Right renal cortex interstitium (tissue), 3 donors: ENCODE measurements at places on chromosomes 1 and 21. TPM values are rescaled to one million over a fixed set of nuclear protein-coding genes. Genes with fewer than 3 reads are reported as not detected.

GRCh38 chr1:200206340-200206739 lies 178.8 kb downstream of the NR5A2 start:
- no peak for DNase-seq

DNA sequence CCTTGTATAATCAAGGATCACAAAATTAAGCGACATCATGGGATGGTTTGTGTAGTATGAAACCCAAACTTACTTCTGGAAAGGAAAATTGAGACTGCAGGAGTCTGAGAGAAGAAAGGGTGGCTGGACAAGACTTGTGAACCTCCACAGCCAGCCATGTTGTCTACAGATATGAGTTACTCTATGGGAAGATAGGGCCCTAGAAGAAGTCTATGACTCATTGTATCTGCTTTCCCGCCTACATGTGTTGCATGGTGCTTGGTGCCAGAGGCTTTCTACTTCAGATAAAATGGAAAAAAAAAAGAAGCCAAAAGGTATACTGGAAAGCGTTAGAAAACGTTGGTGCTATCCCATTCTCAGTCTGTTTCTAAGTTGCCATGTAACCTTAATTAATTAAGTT lies 18.7 kb upstream of the OR6N2 start:
- no peak for DNase-seq

GRCh38 chr1:162700131-162700530 lies 67.9 kb downstream of the DDR2 start:
- no peak for DNase-seq

- DNase-seq, result no peak
These were observed 11.9 kb upstream of the PDE9A start for GRCh38 chr21:42641311-42642218.

DNA sequence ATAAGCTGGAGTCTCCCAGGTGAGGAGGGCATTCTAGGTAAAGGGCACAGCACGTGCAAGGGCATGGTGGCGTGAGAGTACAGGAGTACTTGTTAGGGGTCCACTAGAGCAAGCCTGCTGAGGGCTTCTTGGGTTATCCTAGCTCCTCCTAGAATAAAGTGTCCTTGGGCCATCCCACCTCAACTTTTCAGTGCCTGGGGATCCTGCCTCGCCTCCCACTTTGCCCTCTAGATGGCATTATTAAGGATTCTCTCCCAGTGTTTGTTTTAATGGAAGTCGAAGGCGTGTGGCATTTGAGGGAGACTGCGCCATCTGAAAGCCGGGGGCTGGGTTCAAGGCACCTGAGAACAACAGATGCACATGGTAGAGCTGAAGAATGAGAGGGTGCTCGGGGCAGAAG lies 74.5 kb upstream of the SELENON start:
- no peak for DNase-seq

- DNase-seq, result no peak
These were observed 185.8 kb downstream of the MRPL39 start for GRCh38 chr21:25421321-25422028.

GRCh38 chr1:184020328-184020727 lies 17.2 kb downstream of the COLGALT2 start:
- no peak for DNase-seq

DNA sequence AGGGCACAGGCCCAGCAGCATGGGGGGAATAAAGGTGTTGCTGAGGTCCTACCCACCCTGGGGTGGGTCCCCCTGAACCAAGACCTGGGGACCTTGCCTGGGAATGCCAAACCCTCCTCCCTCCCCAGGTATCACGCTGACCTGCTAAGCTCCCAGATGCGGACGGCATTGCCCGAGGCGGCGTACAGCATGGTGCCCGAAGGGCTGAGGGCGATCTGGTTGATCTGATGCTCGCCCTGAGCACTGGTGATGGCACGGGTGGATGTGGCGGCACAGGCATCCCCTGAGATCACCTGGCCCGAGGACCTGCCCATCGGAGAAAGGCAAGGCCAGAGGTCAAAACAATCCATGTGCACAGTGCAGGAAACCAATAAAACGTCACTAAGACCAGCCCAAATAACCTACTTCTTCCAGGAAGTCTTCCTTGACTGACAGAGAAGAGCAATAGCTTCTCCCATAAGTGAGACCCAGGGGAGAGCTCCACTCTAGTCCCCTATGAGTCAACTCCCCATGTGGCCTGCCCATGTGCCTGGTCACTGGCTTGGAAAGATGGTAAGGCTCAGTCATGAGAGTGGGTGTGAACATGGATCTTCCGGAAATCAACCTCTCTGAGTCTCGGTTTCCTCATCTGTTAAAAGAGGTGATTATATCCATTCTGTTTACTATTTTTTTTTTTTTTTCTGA lies 46.3 kb downstream of the KIF21B start:
- no peak for DNase-seq

- no peak for DNase-seq
These were observed at the start of gene STUM for GRCh38 chr1:226548256-226549093. STUM (plus strand) TSS chr1:226548764; CDS start chr1:226548905, 141 bp downstream.

DNA sequence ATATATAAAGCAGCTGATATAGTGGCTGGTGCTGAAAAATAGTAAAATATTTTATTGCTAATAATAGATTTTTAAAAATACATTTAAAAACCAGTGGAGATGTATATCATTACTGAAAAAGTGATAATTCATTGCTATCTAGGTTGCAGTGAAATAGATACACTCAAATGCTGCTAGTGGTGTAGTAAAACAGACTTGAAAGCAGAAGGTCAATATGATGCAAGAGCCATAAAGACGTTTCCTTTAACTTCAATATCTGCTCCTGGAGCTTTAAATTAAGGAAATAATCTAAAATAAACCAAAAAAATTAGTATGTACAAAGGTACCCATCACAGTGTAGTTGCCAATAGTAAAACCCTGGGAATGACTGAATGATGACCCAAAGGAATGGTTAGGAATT lies 26.2 kb downstream of the RHEX start:
- no peak for DNase-seq

GRCh38 chr1:160639652-160640051 lies 7.2 kb downstream of the SLAMF1 start:
- no peak for DNase-seq

DNA sequence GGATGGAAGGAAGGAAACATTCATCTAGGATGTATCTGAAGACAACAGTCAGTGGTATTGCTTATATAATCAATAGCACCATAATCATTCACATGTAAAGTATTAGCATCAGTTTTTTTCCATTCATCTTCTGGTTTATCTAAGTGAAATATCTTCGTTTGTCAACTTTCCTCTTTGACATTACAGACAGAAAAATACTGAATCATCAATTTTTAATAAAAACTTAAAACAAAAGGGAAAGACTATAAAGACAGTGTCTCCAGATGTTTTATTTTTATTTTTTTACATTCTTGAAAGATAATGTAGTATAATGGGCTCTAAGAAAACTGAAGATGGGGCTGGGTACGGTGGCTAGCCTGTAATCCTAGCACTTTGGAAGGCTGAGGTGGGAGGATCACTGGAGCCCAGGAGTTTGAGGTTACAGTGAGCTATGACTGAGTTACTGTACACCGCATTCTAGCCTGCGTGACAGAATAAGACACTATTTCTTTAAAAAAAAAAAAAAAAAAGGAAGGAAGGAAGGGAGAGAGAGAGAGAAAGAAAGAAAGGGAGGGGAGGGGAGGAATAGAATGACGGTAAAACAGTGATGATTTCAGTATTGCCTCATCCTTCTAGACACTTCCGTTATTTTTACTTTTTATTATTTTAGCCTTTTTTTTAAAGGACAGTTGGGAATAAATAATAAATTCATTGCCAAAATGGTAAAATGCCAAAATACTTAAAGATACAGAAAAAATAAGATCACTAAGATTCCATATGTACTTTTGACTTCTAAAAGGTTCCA lies 89.5 kb downstream of the NRIP1 start:
- DNase-seq, result no peak

DNA sequence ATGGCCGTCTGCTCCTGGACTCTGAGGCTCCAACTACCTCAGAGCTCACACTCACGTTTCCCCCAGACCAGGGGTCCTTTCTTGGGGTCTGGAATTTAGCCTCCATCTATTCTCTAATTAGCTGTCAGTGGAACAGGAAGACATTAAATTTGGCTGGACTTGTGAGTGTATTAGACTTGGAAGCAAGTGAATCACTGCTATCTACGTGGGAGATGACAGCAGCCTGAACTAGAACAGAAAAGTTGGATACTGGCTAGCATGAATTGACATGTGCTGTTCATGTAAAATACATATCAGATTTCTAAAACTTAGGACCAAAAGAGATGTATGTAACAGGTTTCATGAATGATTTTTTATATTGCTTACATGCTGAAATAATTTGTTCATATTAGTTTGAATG lies 28.0 kb downstream of the TAF5L start:
- DNase-seq, result no peak

DNA sequence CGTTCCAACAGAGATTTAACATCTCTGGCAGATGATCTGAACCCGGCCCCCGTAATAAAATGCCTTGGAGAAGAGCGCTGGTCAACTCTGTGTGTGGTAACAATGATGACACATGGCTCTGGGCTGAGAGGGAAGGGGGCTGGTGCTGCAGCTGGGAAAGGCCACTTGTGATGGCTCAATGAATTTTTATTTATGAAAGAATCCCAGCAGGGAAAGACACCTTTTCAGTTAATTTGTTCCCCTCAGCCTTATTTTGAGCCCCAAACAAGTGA lies 59.4 kb downstream of the SYT6 start:
- DNase-seq, result no peak

DNA sequence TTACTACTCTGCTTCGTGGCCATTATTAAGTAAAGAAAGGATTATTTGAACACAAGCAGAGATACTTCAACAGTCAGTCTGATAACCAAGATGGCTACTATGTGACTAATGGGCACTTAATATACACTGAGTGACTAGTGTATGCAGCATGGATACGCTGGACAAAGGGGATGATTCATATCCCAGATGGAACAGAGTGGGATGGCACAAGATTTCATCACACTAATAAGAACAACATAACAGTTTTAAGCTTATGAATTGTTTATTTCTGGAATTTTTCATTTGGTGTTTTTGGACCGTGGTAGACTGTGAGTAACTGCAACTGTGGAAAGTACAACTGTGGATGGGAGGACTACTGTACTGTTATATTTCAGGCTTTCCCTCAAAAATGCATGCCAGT lies 9.4 kb downstream of the ZCCHC17 start:
- DNase-seq, result no peak

DNA sequence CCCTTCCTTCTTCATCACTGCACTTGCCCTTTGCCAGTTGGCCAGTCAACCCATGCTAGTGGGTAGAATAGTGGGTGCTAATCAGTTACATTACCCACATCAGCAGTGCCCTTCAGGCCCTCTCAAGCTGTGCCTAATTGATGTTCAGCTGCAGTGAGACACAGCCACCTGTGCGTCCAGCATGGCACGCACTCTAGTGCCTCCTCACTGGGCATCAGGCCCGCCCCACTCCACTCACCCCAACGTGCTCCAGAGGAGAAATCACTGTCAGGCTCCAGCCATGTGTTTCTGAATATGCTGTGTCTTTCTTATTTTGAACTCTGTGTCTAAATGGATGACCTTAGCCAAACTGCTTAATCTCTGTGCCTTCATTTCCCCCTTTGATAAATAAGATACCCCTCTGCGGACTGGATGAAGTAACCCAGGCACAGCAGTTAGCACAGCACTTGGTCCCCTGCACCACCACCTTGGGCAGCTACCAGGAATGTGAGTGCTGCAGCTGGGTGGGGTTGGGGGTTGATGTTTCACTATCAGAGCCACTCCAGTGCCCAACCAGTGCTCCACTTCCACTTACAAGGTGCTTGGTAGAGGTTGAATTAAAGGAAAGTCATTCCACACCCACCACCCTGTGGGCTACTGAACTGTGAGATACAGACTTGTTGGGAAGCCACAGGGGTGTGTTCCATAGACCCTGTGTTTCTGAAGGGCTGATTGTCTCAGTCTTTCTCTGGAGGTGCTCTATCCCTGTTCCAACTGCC lies 8.9 kb upstream of the ADORA3 start:
- no peak for DNase-seq

DNA sequence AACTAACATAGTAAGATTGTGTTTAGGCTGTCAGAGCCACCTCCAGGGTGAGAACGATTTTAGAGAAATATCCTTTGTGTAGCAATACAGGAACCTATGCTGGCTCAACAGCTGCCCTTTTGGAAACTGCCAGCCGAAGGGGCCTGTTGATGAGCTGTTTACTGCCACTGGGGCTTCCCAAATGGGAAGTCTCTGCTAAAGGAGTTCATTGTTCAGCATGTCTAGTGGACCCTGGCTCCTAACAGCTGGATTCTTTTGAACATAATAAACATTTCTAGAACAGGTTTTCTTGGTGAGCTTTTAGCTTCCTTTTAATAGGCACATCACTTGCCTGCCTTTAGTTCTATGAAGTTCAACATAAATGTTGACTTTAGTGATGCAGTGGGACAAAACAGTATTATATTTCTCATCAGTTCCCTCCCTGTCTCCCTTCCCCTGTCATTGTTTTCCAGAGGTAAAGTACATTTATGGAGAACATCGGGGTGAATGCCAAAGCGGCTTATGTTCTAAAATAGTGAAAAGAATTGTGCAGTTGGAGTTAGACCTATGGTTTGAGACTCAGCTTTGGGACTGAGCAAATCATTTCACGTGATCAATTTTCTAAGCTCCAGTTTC lies 57.4 kb downstream of the UCK2 start:
- DNase-seq, result no peak

GRCh38 chr1:201468844-201469644 lies at the start of gene PHLDA3:
PHLDA3 (minus strand) TSS chr1:201469188; CDS start chr1:201468786, 402 bp downstream.
- DNase-seq, result no peak

DNA sequence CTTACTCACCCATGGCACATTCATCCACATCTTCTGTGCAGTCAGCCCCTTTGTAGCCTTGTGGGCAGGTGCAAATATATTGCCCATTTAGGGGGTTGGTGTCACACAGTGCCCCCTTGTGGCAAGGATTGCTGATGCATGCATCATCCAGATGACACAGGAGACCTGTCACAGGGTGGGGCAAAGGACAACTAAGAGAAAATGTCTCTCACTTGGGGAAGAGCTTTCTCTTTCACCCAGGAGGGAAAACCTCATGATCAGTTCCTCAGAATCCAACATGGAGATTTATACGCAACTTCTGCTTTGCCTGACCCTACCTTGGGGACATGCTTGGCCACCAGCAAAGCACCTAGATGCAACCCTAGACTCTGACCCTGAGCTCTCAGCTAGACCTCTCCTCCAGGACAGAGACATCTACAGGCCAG lies 71.8 kb upstream of the ADAM30 start:
- no peak for DNase-seq

DNA sequence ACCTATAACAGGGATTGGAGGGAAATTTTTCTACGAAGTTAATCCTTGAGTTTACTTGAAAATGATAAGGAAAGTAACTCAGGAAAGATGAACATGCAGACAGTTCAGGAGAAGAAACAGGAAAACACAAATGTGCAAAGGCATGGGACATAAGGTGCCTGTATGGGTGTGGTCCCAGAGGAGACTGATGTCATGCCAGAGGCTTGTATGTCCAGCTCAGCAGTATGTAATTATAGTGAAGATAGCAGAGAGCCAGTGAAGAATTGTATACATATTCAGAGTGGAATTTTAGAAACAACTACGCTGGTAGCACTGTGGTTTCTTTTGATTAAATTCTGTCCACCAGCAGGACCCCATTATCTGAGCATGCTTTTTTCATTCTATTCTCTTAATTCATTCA lies 179.5 kb downstream of the LRRC7 start:
- DNase-seq, result no peak

- DNase-seq, result no peak
These were observed 4.9 kb downstream of the SLC5A9 start for GRCh38 chr1:48227165-48228013.

- no peak for DNase-seq
These were observed 50.2 kb upstream of the SSBP3 start for GRCh38 chr1:54456361-54456760.

Gene MFAP2
- 184 TPM for polyA plus RNA-seq

Gene PRCC
- 109 TPM for polyA plus RNA-seq

Gene MROH9
- not detected for polyA plus RNA-seq

Gene DNAJC28
- polyA plus RNA-seq, result 6.1 TPM

Gene PLA2G5
- not detected for polyA plus RNA-seq

Gene KIF14
- 7.8 TPM for polyA plus RNA-seq

Gene B3GALT2
- polyA plus RNA-seq, result 15.8 TPM

Gene TCEANC2
- 7.8 TPM for polyA plus RNA-seq
